ENCODE measurements at places on chromosomes 3 and 15.

DNA sequence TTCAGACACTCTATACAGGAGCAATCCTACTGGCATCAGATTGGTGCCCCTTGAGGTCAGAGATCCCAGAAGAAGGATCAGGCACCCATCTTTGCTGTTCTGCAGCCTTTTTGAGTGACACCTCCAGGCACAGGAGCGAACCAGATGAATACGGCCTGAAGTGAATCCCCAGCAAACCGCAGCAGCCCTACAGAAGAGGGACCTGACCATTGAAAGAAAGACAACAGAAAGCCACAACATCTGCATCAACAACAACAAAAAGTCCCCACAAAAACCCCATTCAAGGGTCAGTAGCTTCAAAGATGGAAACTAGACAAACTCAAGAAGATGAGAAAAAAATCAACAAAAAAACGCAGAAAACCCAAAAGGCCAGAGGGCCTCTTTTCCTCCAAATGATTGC lies 130.4 kb downstream of the PPM1L start:
- no peak for DNase-seq

DNA sequence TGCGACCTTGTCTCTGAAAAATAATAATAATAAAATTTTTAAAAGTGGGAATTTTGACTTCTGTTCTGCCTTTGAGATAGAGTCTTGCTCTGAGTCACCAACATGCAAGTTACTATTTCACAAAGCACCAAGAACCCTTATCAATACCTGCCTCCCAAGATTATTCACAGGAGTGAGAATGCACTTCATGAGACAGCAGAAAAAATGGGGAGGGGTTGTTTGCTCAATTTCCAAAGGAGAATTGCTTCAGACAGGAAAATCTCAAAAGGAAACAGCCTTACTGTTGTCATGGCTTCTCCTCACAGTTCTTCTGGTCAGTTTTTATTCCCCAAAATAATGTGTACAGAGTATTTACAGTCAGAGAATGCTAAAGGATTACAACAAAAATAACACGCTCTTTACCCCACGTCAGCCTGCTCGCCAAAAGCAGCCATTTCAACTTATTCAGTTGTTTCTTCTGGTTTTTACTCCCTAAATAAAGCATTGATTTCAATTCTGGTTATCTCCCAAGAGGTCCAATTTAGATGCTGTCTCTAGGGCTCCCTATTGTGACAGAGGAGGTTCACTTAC lies 89.0 kb downstream of the PPCDC start:
- no peak for DNase-seq

GRCh38 chr3:159619341-159619885 lies 369.2 kb upstream of the IL12A start:
- no peak for DNase-seq

GRCh38 chr3:167844528-167844927 lies 109.0 kb downstream of the SERPINI1 start:
- no peak for DNase-seq

GRCh38 chr3:192494174-192494573 lies 233.2 kb downstream of the FGF12 start:
- DNase-seq = peak; percentile 1

GRCh38 chr3:52721002-52721729 lies 15.3 kb downstream of the SPCS1 start:
- DNase-seq = peak; percentile 70

DNA sequence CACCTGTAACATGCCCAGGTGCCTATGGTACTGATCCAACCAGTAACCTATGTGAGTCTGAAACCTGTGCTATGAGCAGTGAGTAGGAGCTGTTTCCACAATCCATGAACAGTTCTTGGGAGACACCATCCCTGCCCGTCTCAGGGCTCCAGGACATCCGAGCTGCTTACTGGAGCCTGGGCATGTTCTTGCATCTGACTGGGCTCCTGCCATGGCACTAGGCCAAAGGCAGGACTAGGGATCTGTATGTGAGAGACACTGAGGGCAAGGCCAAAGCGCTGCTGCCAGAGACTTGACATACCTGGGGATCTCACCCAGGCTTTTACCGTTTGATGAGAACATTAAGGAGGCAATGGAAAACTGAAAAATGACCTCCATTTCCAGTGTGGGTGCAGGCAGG lies 59.8 kb downstream of the WDR76 start:
- no peak for DNase-seq

DNA sequence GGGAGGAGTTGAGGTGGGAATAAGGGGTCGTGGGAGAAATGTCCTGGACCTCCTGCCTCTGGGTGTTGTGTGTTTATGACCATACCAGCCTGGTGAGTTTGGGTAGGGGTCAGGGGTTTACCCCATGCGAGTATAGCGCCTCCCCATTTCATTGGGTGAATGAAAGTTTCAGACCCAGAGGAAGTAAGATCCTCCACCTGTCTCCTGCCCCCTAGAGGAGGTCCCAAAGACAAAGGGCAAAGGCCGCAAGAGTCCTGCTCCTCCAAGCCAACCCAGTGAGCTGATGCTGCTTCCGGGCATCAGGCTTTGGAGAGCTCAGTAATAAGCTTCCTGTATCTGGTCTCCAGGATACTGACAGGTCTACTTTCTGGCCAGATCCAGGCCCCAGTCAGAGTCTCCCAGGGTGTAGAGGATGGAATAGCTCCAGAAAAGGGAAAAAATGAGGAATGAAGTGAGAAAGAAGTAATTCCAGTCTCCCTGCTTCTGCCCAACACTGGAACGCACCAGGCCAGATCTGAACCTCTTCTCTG lies 6.4 kb upstream of the TBC1D21 start:
- no peak for DNase-seq

GRCh38 chr15:70608144-70608543 lies 155.2 kb downstream of the UACA start:
- DNase-seq = no peak

DNA sequence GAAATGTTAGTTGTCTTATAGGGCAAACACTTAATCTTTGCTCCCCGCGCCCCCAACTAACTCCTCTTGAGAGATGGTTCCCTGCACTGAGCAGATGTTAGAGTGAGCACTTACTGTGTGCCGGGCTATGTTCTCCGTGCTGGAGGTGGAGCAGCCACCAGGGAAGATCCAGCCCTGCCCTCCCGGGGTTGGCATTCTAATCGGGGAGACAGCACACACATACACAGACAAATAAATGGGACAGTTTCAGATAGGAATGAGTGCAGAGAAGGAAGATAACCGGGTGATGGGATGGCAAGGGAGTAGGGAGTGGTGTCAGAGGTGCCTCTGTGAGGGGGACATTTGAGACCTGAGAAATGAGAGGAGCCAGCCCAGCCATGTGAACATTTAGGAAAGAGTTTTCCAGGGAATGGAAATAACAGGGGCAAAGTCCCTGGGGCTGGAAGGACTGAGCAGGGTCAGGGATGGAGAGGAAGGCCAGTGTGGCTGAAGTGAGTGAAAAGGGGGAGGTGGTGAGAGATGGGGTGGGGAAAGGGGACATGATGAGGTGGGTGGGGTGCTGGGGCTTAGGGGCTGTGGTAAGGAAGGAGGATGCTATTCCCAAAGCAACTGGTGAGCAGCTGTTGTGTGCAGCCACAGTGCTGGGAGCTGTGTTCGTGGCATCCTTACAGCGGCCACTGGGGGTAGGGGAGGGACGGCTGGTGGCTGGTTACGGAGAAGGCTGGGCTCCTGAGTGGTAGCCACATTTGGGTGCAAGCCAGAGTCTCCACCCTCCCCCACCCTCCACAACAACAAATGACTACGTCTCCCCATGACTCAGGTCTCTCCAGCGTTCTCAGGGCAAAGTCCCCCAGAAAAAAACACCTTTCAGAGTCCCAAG lies 15.4 kb upstream of the FGD5 start:
- DNase-seq = no peak

GRCh38 chr3:185319801-185320200 lies 43.1 kb upstream of the MAP3K13 start:
- no peak for DNase-seq

GRCh38 chr3:53820756-53821580 lies 25.3 kb downstream of the CHDH start:
- DNase-seq = no peak

DNA sequence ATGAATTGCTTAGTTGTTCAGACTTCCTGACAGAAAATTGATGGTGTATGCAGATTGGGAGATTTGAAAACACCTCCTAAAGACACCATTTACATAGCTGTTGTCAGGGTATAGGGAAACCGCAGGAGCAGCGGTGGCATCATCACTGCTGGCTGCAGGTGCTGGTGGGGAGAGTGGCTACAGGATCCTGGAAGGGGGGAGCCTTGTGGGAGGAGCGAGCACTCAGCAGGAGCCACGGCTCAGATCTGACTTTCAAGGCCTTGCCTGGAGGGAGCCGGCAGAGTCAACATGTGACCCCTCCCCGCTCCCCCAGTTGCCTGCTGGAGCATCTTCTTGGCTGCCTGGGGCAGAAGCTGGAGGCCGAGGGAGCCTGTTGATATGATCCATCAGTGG lies 26.1 kb downstream of the EDEM1 start:
- DNase-seq = no peak

GRCh38 chr3:72579581-72580245 lies 268.5 kb downstream of the SHQ1 start:
- DNase-seq = no peak

DNA sequence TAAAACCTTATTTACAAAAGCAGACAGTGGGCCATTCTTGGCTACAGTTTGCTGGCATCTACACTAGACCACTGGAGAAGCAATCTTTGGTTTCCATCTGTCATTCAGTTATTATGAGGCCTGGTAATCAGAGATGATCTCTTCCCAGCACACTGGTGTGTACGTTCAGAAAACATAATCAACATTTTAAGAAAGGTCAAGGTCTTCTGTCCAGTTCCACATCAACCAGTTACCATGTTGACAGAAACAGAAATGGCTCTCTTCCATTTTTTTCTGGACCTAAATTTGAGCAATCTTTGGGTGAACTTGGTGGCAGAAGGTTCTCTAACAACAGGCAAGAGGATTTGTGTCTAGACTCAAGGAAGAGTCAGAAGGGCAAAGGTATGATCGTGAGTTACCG lies 29.8 kb upstream of the ARHGEF3 start:
- DNase-seq = no peak

GRCh38 chr3:94121161-94121560 lies 58.3 kb downstream of the NSUN3 start:
- no peak for DNase-seq

Data from globus pallidus (tissue), 1 donor.